NCI-H2171 treated with DMSO at 0.1 percent for 48 hours (cell line): ENCODE measurements at places on chromosomes 5 and 9.

DNA sequence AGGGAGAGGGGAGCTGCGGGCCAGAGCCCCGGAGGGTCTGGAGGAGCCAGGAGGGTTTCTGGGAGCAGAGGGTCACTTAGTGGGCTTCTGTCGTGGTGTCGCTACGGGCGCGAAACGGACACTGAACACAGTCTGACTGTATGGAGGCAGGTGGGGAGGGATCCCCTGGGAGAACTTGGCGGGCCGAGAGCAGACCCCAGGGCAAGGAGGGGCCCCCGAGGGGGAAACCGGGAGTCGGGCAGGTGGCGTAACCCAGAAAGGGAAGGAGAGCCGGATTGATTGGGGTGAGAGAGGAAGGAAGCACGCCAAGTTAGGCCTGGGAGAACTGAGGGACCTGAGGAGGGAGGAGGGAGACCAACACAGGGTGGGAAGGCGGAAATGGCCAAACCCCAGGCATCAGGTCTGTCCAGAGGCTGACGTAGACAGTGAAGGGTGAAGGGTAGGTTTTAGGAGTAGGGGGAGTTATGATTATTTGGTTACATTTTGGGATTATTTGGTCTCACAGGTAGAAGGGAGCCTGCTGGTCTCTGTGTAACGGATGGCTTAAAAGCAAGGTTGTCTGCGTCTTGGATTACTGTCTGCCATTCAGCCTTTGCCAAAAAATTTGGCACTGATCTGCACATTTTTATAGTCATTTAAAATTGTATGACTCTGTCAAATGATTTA is 3.3 kb upstream of the MSMP start:
- DNase-seq, result peak; percentile 72

- DNase-seq, result peak; percentile 39
Measured at GRCh38 chr9:125635888-125636287, 71.1 kb downstream of the MAPKAP1 start.

GRCh38 chr9:27386571-27387091 is 89.7 kb upstream of the EQTN start:
- no peak for DNase-seq

DNA sequence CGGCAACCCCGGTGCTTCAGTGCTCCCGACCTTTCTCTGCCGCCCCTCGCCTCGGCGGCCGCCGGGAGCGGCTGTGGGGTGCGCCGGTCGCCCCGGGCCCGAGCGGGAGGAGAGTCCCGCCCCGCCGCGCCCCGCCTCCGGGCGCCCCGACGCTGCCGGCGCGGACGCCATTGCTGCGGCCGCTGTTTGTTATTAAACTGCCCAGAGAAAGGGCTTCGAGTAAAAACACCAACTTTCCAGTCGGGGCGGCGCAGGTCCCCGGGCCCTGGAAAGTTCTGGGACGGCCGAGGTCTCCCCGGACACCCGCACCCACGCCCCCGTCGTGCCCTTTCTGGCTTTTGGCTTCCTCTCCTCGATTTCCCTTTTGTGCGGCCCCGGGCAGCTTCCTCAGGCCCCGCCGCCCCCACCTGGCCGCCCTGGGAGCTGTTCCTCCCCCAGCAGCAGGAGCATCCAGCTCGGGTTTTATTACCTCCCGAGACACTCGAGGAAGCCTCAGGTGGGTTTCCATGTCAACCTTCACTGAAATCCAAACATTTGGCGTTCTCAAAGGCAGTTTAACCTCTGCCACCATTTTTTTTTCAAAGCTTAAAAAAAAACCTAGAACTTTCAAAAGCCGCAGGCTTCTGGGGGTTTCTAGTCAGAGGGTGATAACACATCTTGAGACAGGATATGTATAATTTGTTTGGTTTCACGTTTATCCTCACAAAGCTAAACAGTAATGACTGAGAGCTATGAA is 334.4 kb downstream of the CWC27 start:
- DNase-seq, result peak; percentile 85

DNA sequence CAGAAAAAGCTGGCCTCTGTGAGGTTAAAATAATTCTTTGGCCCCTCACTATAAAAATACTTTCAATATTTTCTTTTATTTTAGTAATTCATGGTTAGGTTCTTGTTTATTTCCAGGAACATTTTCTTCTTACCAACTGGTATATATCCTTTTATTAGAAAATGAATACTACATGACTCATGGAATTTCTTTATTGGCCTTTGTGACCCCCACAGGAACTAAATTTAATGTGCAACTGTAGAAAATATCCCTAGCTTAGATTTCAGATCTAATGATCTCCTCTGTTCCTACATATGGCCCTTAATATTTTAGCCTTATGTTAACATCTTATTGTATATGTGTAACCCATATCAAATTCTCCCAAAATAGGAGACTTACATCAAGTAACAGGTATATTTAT is 429.9 kb downstream of the NR2F1-AS1 start:
- DNase-seq, result no peak

DNA sequence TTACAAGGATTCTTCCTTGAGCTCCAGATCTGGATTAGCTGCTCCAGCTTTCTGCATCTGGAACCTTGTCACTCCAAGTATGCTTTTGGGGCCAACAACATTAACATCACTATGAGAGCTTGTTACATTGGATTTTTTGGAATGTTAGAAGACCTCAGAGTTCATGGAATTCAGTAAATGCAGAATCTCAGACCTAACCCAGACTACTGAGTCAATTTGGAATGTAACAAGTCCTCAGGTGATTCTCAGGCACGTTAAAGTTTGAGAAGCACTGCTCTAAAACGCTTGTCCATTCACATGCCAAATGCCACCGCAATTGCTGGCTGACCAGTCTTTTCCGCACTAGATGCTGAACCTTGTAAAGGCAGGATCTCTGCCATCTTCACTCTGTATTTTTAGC is 251.4 kb upstream of the TRIM32 start:
- no peak for DNase-seq

- DNase-seq, result no peak
Measured at GRCh38 chr5:168366116-168366515, 74.7 kb downstream of the WWC1 start.

DNA sequence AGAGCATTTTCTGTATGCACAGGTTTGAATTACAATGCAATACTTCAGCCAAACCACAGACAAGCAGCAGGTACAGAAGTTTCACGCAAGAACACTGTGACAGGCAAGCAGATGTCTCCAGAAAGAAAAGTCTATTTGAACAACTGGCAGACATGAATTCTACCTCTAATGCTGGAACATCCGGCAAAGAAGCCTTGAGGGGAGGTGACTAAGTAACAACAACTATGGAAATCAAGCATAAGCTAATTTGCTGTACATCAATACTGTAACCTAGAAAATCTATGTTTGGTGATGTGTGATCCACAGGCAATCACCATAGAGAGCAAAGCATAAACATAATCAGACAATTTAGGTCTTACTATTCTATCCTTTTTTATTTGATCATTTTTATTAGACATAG is 65.5 kb downstream of the PLK2 start:
- no peak for DNase-seq

GRCh38 chr5:27208051-27208450 is 169.7 kb upstream of the CDH9 start:
- no peak for DNase-seq

DNA sequence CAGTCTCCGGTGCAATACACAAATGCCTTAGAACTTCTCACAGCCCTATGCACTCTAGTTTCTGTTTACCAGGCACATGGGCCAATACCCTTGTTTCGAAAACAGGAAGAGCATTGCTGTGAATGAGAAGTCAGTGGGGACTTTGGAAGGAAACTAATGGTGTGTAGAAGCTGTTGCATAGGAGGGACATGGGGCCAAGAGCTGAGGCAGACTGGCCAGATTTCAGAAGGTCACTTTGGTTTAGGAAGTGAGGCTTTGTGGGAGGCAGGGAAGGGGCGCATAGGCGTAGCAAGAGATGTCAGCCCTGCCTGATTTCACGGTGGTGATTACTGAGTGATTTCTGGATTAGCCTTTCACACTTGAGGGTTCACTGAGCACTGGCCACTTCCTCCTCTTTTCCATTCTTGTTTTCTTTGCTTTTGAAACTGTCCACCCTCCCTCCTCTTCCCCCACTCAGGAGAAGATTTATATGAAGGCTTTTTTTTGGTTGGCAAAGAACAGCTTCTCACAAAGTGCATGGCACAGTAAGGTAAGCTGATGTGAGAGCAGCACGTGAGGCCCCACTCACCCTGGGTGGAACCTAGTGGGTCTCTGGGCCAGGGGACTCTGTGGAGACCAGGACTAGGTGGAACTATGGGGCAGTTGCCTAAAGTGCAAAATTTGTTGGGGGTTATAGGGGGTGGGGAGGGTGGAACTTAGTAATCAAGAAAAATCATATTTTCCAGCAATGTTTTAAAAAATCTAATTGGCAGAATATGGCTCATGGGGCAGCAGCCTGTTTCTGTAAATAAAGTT is 6.1 kb upstream of the TMEM252 start:
- DNase-seq, result no peak

GRCh38 chr9:106503759-106504158 is 359.2 kb upstream of the ZNF462 start:
- no peak for DNase-seq

GRCh38 chr5:115363879-115364278 is 67.4 kb upstream of the CCDC112 start:
- DNase-seq, result no peak

GRCh38 chr9:130765137-130766020 is 69.7 kb upstream of the ABL1 start:
- DNase-seq, result no peak
